ENCODE measurements at places on chromosomes 16 and 17. TPM values are rescaled to one million over a fixed set of nuclear protein-coding genes. Genes with fewer than 3 reads are reported as not detected.

NLRP1 gene
- polyA plus RNA-seq = 73.0 TPM

RND2 gene
- polyA plus RNA-seq = 3.8 TPM

DNA sequence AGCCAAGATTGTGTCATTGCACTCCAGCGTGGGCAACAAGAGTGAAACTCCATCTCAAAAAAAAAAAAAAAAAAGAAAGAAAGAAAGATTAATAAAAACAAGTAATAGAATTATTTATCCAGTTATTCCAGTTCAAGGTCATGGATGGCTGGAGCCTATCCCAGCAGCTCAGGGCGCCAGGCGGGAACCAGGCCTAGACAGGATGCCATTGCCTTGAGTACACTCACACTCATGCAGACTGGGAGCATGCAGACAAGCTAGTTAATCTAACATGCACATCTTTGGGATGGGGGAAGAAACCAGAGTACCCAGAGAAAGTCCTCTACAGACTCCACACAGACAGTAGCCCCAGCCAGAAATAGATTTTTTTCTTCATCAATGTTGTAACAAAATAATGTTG is 17.9 kb downstream of the PDP2 start:
- DNase-seq = no peak

POLG2 gene
- 28.1 TPM for polyA plus RNA-seq

DNA sequence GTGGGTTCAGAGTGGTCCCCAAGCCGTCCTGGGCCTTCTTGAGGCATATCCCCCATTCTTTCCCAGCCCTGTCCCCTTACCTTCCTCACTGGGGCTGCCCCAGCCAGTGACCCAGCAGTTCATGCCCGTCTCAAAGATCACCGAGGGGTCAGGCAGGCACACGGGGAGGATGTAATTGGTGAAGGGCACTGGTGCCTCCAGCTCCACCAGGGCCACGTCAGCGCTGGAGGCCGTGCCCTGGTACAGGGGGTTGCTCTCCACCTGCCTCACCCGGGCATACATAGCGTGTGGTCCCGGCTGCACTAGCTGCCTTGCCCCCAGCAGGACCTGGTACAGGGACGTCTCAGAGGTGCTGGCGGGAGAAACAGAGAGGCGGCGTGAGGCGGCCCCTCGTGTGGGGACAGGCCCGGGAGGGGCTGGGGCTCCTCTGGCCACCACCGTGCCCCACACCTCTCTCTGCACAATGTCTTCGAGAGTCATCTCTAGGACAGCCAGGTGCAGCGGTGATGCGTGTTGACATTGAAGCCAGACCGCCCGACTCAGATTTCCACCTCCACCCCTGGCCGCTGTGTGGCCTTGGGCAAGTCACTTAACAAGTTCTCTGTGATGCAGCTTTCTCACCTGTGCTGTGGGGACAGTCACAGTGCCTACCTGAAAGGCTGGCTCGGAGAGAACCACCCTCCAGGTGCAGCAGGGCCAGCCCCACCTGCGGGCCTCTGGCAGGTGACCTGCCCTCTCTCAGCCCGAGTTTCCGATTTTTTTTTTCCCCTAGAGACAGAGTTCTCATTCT is 5.8 kb downstream of the PRSS27 start:
- no peak for DNase-seq

DNA sequence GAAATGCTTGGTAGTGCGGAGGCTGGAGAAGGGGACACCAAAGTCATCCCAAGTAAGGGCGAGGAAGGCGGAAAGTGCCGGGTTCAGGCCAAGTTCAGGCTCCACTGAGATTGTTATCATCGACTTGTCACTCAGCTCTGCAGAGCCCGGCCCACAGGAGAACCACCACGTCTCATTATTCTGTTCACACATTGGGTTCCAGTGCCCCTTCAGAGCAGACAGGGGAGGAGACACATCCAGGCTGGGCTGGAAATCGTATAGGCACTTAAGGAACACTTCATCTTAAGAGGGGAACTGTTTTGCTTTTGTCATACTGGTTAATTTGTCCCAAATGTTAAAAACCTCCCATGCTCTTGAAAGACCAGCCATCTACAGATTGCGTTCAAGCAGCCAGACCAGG is 118.3 kb upstream of the ADAMTS18 start:
- no peak for DNase-seq

GRCh38 chr16:67842509-67843342 is 606 bp downstream of the THAP11 start:
- DNase-seq = no peak

MPP3 gene
- polyA plus RNA-seq = 8.0 TPM

DNA sequence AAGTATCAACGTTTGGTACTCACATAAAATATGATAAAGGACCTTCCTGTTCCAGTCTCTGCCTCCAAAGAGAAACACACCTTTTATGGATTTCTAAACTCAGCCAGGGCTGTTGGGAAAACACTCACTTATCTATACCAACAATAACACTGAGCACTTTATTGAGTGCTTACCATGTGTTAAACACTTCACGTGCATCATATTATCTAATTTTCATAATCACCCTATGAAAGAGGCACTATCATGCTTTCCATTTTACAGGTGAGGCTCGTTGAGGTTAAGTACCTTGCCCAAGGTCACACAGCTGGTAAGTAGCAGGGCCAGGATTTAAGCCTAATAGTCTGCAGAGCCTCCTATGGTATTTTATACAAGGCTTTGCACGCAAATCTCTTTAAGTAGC is 251.5 kb upstream of the SOX9 start:
- no peak for DNase-seq

CORO1A gene
- 12.7 TPM for polyA plus RNA-seq

GRCh38 chr17:395179-395578 is 42.6 kb upstream of the RPH3AL start:
- DNase-seq = no peak

- no peak for DNase-seq
Measured at GRCh38 chr17:50150354-50151040, at the start of gene PPP1R9B. PPP1R9B (minus strand) TSS chr17:50150677; CDS start chr17:50150513, 164 bp downstream.

- DNase-seq = no peak
Measured at GRCh38 chr17:33745047-33745760, 452.1 kb upstream of the ASIC2 start.

DNA sequence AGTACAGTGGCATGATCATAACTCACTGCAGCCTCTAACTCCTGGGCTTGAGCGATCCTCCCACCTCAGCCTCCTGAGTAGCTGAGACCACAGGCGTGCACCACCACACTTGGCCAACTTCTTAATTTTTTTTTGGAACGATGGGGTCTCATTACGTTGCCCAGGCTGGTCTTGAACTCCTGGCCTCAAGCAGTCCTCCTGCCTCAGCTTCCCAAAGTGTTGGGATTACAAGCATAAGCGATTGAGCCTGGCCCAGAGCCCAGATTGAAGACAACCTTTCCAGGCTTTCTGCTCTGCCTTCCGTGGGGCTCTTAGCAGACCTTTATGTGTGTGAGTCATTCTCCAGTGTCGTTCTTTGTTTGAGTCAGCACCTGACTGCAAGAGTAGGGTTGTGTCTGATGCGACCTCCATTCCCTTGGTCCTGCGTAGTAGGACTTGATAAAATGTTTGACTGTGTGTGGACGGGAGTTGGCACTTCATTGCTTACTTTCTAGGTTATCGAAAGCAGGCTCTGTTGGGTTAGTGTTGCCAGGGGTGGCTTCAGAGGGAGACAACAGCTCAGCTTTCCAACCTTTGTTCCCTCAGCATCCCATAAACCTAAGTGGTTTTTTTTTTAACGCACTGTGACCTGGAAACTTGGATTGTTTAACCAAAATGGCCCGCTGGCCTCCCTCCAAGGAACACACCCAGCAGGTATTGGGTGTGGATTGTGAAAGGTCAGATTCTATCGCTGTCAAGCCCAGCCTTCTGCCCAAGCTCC is 26.4 kb downstream of the EEF2K start:
- DNase-seq = no peak

GRCh38 chr17:3316836-3317235 is 18.7 kb upstream of the OR3A1 start:
- DNase-seq = no peak

DNA sequence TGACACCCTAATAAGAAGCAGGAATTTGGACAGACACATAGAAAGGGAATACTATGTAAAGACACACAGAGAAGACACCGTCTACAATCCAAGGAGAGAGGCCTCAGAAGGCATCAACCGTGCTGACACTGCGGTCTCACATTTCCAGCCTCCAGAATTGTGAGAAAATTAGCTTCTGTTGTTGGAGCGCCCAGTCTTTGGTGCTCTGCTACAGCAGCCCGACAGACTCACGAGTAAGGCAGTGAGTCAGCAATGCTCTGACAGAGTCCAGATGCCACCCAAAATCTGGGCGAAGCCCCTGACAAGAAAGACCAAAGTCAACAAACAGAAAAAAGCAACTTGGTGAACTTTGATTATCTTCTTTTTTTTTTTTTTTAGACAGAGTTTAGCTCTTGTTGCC is 32.5 kb upstream of the RAI1 start:
- no peak for DNase-seq

DNA sequence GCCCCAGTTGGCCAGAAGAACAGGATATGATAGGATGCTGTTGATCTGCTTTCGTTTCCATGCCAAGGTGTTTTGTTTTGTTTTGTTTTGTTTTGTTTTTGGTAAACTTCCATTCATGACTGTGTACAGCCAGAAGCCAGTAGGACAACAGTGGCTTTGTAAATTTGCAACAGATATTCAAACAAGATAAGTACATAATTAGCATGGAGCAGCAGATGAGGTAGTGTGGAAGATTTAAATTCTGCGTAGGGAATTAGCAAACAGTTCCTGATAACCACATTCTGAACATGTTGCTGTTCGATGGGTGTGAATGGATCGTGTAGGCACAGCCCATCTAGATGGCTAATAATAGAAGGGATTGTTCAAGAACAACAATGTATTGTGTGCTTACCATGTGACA is 1080.1 kb upstream of the RBFOX1 start:
- no peak for DNase-seq

DNA sequence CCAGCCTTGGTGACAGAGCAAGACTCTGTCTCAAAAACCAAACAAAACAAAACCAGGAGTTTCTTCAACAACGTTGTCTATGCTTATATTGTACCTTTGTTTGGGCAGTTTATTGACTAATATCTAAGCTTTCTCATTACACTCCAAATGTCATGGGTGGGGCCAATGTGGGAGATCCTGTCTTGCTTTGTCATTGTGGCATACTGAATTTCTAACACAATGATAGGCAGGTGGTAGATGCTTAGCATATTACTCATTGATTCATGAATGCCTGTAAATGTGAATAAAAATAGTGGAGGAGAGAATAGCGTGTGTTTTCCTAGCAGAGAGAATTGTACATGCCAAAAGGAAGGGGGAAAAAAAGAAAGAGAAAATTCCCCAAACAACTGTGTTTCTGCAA is 802.5 kb upstream of the EEF2KMT start:
- DNase-seq = no peak

DNA sequence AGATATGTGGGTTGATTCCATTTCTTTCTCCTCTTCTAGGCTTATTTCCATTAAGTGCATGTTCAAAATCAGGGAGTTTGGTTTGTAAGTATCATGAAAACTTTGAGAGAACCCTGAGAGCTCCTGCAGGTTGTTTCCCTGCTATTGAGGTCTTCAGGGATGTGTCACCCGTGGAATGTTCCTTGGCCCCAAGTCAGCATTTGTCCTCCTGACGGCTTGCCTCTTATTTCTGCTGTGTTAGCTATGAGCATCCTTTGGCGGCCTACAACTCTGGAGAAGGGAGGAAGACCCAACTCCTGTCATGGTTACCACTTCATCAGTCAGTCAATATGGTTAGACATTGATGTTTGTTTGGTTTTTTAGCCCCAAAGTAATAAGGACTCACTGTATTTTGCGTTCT is 180.8 kb downstream of the FTO start:
- no peak for DNase-seq

DNA sequence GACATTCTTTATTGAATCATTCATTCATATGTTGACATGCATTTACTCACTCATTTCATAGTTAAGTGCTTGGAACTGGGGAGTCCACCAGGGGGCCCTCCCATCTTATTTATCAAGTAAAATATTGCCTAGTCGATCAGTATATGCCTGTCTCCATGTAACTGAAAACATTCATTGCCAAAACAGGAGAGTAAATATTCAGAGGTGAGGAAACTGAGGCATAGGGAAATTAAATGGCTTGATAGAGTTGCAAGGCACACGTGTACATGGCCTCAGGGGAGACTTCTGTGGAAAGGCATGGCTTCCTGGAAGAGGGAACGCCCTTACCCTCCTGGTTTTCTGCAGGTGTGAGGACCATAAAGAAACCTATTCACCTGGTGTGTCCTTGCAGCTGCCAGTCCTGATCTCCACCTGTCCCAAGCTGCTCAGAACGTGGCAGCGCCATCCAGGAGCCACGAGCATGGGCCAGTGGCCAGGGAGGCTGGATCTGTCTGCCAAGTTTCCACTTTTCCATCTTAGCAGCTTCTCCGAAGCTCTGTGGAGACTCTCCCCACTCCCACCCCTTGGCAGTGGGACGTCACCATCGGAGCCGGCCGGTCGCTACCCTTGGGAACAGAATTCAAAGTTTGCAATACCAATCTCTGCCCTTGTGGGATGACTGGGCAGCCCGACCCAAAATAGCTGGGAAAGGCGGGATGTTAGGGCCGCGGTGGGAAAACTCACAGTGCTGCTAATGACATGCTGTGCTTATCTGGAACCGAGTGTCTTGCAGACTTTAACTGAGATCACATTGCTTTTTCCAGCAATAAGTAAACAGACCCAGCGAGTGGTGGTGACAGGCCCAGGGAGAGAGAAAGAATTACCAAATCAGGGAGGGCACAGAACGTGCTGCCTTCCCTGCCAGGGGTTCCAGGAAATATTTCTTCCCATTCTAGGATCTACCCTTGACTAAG is 4.1 kb upstream of the C1QTNF1 start:
- DNase-seq = no peak

COL1A1 gene
- polyA plus RNA-seq = 541 TPM

DNA sequence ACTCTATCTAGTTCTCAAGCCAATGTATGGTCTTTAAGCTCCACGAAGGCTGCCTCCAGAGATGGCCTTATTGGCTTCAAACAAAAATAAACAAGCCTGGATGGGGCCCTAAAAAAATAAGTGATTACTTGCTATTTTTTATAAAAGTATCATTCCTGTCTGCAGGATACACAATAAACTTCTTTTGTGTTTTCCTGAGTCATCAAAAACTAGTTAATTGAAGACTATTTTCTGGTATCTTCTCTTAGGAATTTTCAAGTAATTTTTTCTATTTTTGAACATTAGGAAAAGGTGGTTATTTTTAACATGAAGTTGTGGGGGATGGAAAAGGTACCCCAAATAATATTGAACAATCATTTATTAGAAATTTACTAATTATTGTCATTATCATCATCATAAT is 213.1 kb upstream of the DYNLRB2 start:
- no peak for DNase-seq

NETO2 gene
- polyA plus RNA-seq = 31.4 TPM

RHBDL1 gene
- polyA plus RNA-seq = 1.4 TPM

GRCh38 chr16:27228621-27229501 is 25.5 kb downstream of the KDM8 start:
- DNase-seq = no peak

DNA sequence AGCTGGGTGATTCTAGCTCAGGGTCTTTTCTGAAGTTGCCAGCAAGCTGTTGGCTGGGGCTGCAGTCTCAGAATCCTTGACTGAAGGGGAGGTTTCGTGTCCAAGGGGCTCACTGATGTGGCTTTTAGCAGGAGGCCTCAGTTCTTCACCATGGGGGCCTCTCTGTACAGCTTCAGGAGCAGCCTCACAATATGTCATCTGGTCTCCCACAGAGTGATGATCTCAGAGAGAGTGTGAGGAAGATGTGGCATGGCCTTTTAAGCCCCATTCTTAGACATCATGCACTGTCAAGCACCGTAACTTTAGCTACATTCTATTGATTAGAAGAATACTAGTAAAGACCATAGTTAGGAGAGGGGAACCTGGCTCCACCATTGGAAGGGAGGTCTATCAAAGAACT is 732.6 kb downstream of the WWOX start:
- no peak for DNase-seq

GRCh38 chr16:65817066-65817465 is 549.4 kb upstream of the CDH5 start:
- no peak for DNase-seq

CCDC78 gene
- 1.1 TPM for polyA plus RNA-seq

Measured in left renal cortex interstitium (tissue), 4 donors.